ENCODE measurements at places on chromosomes 5 and 9.

- no peak for DNase-seq
Observed at GRCh38 chr5:61501971-61502370, 169.9 kb downstream of the ZSWIM6 start.

DNA sequence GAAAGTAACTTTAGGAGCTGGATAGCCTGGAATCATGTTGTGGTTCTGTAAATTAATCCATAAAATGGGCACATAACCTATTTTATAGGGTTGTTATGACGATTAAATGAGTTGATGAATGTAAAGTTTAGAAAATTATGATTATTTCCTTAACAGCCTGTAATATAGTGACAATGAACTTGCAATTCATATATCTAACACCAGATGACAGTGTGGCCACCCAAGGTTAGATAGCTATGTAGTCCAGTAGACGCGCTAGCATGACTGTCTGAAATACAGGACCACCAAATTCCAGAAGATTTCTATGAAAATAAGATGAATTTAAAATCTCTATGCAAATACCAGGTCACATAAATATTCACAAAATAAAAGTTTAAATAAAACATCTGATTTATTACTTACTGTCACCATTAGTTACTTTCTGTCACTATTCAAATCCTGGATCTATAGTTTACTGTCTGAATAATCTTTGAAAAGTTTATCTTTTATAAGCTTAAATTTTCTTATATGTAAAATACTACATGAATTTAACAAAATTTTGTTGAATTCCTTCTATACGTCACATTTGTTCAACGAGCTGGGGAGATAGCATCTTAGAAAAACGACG is 26.1 kb upstream of the MACIR start:
- DNase-seq = no peak

GRCh38 chr5:132184588-132184987 is 43.1 kb downstream of the P4HA2 start:
- no peak for DNase-seq

GRCh38 chr9:26462213-26462612 is 430.4 kb downstream of the CAAP1 start:
- DNase-seq = no peak

DNA sequence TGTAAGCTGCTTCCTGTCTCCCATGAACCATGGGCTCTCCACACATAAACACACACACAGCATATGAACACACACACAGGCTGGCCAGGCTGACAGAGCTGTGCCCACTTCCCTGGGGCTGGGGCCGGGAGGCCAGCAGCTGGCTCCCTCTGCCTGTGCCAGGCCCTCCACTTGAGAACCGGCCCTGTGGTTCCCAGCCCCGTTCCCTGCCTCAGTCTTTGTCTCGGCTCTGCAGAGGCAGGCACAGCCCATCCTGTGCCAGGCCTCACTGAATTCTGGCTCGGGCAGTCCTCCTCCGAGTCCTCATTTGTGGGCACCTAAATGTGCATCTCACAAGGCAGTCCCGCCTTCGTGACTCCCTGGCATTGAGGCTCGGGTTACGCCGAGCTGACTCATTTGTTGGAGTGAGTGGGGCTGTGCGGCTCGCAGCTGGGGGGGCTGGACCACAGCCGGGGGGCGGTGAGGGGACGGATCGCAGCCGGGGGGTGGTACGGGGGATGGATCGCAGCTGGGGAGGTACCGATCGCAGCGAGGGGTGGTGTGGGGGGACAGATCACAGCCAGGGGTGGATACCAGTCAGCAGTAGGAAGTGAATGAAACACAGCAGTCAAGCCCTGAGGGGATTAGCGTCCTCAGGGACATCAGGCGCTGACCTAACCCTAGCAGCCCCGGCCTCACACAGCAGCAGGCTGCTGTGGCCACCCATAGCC is 72.3 kb downstream of the PSMB7 start:
- DNase-seq = no peak

- no peak for DNase-seq
Observed at GRCh38 chr5:151709109-151709735, 22.5 kb upstream of the SPARC start.

DNA sequence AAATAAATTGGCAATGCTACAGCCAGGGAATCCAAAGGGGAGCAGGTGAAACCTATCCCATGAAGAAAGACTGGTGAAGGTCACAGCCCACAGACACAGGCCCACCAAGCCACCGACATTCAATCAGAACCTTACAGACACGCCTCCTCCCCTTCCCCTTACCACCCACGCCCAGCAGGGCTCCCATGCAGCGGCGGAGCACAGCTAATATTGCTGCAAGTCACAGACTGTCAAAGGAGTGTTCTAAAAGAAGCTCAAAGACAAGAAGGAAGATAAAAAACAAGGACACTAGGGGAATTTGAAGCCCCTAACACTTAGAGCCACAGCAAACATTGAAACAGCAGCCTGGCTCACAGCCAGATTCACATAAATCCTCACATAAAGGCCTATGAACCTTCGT is 91.2 kb downstream of the MED10 start:
- no peak for DNase-seq

- DNase-seq = no peak
Observed at GRCh38 chr5:172733131-172733973, 37.6 kb downstream of the DUSP1 start.

- no peak for DNase-seq
Observed at GRCh38 chr9:104269374-104269773, 175.3 kb downstream of the SMC2 start.

DNA sequence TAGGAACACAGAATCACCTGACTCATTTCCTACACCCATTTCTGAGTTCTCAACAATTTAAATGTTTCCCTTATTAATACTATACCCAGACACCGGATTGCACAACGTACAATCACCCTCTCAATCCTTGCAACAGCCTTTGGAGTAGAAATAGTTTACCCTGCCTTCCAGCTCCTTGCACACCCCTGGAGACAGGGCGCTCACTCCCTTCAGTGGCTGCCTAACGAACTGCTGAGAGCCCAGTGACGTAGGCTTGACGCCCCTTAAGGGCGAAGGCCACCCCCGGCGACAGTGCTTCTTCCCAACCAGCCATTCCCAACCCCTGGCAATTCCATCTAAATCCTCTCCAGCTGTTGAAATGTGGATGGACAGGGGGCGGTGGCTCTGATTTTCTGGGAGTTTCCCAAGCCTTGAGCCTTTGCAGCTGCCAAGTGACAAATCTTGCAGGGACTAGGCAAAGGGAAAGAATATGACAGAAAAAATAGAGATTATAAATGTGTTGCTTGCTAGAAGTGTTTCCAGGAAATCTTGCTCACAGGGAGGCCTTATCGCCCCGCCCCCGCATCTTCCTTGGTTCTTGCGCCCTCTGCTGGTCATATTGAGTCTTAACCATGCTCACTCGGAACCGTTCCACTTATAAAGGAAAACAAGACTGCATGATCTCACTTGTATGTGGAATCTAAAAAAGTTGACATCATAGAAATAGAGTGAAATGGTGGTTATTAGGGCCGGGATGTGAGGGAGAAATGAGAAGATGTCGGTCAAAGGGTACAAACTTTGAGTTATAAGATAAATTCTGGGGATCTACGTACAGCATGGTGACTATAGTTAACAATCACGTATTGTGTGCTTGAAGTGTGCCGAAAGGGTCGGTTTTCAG is 7.6 kb upstream of the BARX1 start:
- no peak for DNase-seq

DNA sequence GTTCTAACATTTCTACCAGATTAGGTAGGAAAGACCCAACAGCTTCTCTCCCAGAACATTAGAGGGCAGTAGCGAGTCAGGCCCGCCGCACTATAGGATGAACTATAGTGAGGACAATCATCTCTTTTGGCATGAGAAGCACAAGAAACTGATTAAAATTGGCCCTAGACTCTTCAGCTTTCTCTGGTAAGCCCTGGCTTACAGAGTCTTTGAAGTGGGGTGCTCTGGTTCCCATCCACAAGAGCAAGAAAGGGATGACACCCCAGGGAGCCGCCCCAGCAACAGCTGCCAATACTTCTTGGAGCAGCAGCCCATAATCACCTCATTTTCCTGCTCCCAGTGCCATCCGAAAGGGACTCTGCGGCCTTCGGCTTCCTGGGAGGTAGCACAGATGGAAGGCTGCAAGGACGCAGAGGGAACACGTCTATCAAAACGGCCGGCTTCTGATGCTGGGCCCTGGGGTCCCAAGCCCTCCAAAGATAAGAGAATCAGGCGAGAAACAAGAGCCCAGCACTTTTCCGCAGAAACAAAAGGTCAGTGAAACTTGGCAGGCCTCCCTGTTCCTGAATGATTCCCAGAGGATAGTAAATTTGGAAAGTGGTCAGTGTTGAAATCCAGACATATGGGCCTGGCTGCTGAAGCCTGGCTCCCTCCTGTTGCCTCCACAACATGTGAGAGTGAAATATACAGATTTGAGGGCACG is 69.3 kb downstream of the HSD17B3 start:
- no peak for DNase-seq

DNA sequence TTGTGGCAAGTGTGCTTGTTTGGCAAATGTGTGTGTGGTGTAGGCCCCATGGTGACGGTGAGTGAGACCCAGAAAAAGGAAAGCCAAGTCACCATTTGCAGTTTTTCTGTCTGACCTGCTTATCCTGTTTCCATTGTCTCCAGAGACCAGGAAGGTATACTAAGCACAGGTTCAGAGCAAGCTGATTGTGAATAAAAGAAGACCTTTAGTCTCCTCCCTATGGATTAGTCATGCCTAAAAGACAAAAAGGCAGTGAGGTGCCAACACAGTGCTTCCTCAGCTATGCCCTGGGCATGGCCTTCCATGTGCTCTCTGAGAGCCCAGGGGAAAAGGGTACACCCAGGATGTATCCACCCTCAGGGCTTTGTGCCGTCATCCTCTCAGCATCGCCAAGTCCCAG is 49.2 kb upstream of the SHOC1 start:
- no peak for DNase-seq

- DNase-seq = no peak
Observed at GRCh38 chr5:167254132-167254531, 1037.3 kb upstream of the WWC1 start.

GRCh38 chr9:109150925-109151545 is 16.0 kb downstream of the FRRS1L start:
- no peak for DNase-seq

GRCh38 chr9:95373069-95373681 is 55.7 kb upstream of the FANCC start:
- DNase-seq = no peak

DNA sequence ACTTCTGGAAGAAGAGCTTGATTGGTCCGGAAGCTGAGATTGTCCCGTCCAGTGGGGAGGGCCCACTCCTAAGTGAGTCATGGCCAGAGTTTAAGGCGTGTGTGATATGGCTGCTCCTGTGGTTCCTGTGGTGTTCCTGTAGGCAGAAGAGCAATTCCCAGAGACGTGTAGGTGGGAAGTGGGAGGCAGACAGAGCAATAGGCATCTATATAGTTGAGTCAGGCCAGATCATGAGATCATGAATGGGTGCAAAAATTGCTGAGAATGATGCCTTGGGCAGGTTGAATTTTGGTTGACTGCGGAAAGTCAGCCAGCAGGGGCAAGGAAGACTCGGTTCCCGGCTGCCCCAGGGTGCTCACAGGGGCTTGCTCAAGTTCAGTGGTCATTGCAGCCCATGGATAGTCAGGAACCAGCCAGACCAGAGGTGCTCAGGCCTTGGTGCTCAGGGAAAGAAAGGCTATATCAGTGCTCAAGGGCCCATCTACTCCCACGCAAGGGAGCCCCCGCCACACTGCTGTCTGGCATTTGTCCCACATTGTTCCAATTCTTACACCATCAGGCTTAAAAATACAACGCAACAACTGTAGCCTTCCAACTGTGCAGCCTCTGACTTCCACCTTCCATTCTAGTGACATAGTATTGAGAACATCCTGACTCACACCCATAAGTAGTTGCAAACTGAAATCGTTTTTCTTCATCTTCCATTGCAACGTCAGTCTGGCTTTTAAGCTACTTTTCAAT is 21.0 kb upstream of the GSN start:
- no peak for DNase-seq

GRCh38 chr9:127557998-127558546 is 54.0 kb upstream of the STXBP1 start:
- no peak for DNase-seq

- no peak for DNase-seq
Observed at GRCh38 chr5:119597728-119598298, 31.5 kb upstream of the FAM170A start.

GRCh38 chr5:137279521-137280231 is 219.4 kb downstream of the SPOCK1 start:
- DNase-seq = no peak

GRCh38 chr5:135016861-135017290 is 17.2 kb downstream of the PITX1 start:
- DNase-seq = no peak

- no peak for DNase-seq
Observed at GRCh38 chr9:81077572-81077971, 611.8 kb downstream of the TLE1 start.

DNA sequence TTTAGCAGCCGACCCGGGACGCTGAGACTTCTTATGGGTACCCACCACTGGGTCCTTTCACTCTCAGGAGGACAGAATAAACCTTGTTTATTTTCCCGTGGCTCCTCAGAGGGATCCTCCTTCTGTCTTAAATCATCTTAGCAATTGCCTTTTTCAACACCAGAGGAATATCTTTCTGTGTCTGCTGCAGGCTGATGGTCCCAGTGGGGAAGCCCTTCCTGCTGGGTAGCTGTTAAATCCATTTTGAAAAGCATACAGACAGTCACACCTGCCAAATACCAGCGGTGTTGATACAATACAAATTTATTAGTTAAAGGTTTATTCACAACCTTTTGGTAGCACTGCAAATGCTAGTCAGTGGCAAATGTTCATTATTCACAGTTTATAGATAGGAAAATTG is 222.9 kb downstream of the AOPEP start:
- DNase-seq = no peak

- no peak for DNase-seq
Observed at GRCh38 chr5:67019065-67019845, 177.3 kb downstream of the CD180 start.

GRCh38 chr5:106521701-106522100 is 1149.0 kb downstream of the EFNA5 start:
- DNase-seq = no peak

DNA sequence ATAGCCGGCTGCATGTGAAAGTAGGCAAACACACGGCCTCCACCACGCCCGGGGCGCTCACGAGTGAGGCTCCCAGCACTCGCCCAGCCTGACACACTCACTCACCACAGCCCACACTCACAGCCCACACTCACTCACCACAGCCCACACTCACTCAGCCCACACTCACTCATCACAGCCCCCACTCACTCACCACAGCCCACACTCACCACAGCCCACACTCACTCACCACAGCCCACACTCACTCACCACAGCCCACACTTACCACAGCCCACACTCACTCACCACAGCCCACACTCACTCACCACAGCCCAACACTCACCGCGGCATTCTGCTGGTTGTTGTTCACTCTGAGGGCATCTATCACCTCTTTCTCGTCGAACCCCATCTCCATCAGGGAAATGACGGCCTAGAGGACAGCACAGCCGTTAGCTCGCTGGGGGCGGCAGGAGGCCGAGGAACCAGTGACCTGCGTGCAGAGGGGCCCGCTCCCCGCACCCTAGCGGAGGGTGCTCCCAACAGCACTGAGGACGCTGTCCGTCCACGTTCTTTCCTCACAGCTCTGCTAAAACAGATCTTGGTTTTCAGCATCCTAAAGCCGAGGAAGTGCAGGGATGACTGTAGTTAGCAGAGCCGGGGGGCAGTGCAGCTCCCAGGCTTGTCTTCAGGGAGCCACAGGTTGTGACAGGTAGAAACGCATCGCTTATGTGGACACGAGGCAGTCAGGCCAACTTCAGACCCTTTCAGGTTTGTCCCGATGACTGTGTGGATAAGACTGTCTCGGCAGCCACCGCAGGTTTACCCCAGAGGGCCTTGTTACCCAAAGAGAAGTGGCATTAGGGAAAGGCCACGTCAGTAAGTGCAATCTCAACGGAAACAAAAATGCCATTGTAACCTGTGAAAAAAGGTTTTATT is 21.6 kb downstream of the UBAC1 start:
- DNase-seq = no peak
